Neuronal stem cell (in vitro differentiated cells): ENCODE measurements at places on chromosomes 7 and 10.

GRCh38 chr10:77027576-77027975, 610.0 kb downstream of the KCNMA1 start:
- DNase-seq, result no peak

DNA sequence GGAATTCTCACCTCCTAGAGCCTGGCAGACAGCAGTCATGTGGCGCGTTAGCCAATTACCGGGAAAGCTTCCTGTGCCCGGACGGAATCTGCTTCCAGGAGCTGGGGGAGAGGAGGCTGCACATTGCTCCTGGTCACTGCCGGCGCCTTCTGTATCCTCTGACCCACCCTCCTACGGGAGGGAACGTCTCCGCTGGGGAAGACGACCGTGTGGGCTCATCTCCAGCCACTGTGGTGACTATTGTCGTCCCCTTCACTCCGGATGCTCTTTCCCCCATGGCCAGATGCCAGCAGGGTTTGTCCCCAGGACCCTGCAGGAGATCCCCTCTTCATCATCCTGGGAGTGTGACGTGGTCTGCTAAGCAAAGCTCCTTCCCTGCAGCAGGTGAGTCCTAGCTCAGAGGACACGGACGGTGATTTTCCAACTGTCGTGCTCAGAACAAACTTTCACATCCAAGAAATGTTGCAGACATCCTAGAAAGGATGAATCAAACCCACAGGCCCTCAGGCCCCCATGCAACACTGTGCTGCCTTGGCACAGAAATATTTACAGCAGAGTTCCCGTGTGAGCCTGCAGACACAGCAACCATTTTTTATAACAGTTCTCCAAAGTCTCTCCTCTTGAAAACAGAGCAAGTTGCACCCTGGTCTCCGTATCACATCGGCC, 29.6 kb upstream of the FAM20C start:
- DNase-seq, result no peak

DNA sequence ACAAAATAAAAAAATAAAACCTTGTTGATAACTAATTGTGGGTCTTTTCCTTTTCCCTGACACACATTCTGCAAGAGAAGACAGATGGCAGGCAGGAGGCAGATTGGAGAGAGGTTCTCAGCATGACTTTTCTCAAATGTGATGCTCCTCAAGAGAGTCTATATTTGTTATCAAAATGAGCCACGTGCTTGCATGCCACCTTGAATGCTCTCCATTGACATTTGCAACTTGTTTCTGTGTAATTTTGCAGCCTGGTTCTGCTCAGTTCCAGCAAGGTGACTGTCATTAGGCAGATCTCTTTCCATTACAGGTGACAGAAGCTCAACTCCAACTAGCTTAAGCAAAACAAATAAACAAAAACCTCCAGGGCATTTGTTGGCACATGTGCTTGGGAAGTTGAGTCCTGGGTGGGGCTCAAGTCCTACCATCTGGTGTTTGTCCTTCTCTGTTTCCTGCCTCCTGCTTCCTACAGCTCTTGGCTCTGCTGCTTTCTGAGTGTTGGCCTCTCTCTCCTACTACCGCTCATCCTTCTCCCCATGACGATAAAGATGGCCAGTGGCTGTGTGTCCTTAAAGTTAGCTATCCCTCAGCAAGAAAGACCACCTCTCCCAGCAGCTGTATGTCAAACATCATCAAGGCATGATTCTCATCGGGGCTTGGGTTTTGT, 56.7 kb downstream of the GRK5 start:
- DNase-seq, result no peak

- DNase-seq, result no peak
Measured at GRCh38 chr10:110762849-110763211, 108.9 kb upstream of the PDCD4 start.

- no peak for DNase-seq
Measured at GRCh38 chr10:60828489-60828852, 50.2 kb downstream of the CDK1 start.

DNA sequence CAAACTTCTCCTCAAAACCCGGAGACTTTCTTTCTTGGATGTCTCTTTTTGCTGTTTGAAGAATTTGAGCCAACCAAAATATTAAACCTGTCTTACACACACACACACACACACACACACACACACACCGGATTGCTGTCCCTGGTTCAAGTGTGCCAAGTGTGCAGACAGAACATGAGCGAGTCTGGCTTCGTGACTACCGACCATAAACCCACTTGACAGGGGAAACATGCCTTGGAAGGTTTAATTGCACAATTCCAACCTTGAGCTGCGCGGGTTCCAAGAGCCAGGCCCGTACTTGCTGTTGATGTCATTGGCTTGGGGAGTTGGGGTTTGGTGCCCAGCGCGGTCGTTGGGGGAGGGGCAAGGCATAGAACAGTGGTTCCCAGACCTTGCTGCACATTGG, 1.7 kb downstream of the EGFR start:
- DNase-seq, result no peak

- DNase-seq, result peak; percentile 69
Measured at GRCh38 chr10:78964952-78965633, 103.7 kb upstream of the ZMIZ1 start.

DNA sequence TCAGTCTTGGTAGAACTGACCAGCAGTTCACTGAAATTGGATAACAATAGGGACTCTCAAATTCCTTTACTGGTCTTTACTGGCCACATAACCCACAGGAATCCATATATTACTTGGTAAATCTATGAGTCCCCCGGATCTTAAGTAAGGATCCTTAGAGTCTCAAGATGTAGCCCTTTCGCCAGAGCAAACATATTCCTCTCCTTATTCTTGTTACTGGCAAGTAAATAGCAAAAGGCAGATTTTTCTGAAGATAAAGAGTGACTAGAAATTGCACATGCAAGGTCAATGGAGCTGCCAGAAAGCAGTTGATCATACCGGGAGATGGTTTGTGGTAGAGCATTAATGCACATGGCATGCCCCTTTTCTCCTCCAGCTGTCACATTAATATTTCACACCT, 283.0 kb downstream of the HDAC9 start:
- no peak for DNase-seq

GRCh38 chr7:50962962-50963374, 180.3 kb upstream of the GRB10 start:
- no peak for DNase-seq

DNA sequence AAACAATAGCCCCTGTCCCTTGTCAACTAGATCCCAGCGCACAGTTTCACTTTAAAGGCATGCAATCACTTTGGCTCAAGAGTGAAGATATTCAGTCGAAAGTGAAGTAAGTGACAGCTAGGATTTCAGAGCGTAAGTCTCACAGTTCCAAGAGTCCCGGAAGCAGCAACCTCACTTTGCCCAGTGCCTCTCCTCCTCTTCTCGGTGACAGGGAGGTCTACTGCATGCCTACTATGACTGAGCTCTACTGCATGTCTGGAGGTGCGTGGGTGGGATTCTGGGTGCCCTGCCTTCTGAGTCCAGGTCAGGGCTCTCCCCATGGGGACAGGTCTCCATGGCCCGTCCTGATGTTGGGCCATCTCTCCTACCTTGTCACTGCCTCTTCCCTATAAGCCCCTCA, 17.0 kb downstream of the PRKCQ start:
- no peak for DNase-seq

DNA sequence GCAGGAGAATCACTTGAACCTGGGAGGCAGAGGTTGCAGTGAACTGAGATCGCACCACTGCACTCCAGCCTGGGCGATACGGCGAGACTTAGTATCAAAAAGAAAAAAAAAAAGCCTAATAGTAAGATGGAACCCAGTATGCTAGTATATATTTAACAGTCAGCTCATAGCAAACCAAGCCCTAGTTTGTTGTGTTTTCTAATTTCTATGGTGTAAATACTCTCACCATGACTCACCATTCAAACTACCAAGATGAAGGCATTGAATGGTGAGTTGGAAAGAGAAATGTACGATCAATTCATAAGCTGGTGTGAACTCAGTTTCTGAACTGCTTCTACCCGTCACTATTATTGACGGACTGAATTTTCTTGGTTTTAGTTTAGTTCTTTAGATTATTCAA, 173.7 kb upstream of the KAT6B start:
- no peak for DNase-seq

DNA sequence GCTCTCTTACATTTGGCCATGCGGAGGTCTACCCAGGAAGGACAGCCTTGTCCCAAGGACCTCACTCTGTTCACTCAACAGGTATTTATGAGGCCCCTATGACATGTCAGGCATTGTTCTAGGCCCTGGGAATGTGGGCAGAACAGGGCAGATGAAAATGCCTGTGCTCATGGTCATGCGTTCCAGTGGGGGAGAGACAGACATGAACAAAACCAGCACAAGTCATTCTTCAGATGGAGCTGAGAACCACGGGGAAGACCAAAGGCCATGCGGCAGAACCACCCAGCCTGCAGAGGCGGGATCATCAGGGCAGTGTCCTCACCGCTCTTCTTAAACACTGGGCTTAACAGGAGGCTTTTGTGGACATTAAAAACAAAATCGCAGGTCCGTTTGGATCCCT, 636.1 kb downstream of the SDK1 start:
- no peak for DNase-seq

DNA sequence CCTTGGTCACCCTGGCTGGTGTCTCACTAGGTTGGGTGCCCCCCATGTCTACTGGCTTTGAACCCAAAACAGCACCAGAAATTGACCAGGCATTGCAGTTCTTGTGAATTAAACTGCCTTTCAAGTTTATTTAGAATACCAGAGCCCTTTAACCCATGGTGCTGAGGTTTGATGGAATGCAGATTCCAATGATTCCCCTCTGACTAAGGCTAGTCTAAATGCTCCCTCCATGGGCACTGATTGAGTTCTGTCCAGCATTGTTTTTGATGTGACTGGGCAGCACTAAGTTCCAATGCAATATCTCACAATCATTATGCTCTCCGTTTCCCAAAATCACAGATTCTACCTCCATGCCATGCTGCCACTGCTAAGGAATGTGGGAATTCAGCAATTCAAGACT, 1047.4 kb upstream of the LRRN3 start:
- DNase-seq, result no peak

- no peak for DNase-seq
Measured at GRCh38 chr10:115861864-115862263, 411.1 kb downstream of the GFRA1 start.

DNA sequence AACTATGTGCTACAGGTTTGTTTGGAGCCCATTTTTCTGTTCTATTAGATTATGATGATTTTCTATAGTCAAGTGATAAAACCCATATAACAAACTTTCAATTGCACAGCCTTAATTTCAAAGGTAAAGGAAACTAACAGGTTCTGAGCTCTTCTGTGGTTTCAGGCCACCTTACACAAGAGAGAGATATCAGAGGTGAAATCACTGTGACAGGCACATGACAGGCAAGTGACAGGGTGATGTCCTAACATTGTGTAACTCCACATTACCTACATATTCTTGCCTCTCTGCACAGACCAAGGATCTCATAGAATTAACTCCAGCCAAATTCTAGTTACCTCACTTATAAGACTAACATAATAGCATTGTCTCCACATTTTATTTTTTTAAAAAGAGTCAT, 35.0 kb downstream of the ZNF22 start:
- no peak for DNase-seq

- DNase-seq, result no peak
Measured at GRCh38 chr10:46304062-46304461, 17.3 kb downstream of the ANTXRL start.

GRCh38 chr10:69710008-69710888, 80.2 kb downstream of the FAM241B start:
- DNase-seq, result no peak

- DNase-seq, result no peak
Measured at GRCh38 chr10:1440897-1441296, 296.4 kb downstream of the ADARB2 start.

DNA sequence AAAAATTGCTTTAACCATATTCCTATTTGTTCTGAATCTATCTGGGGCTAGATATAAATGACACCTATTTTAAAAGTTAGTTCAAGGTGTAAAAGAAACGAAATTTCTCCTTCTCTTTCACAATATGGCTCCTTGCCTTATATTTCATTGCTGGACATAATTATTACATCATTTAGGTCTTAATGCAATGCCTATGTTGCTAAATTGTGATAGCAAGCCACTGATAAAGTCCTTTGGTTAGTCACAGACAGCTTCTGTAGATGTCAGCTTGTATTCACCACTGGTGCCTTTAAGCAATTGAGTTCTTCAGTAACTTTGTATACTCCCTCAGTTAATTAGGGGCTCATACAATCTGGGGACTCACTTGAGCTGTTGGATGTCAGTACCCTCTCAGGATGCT, 1236.6 kb downstream of the GATA3 start:
- no peak for DNase-seq

DNA sequence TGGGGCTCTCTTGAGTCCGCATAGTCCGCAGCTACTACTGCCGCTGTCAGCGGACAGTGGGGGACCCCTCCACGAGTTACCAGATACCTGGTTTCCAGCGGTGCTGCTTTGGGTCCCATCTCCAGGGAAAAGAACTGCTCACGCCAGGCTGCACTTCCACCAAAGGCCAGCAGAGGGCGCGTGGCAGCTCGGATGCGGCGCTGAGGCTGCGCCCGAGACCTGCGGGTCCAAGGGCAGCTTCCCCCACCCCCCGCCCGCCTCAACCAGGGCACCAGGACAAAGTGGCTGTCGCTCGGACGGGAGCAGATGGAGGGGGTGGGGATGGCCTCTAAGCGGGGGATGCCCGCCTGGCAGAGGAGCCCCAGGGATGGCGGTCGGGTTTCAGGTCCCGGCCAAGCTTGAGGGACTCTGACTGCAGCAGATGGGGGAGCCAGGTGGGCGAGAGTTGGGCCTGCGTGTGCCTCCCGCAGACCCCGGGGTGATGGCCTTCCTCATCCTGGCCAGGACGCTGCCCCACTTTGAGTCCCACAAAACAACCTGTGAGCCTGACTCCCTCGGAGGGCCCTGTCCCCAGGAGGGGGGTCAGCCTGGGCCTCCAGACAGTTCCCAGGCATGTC, 23.8 kb upstream of the ZNF735 start:
- DNase-seq, result no peak

GRCh38 chr10:34351161-34351560, 463.9 kb downstream of the PARD3 start:
- no peak for DNase-seq

DNA sequence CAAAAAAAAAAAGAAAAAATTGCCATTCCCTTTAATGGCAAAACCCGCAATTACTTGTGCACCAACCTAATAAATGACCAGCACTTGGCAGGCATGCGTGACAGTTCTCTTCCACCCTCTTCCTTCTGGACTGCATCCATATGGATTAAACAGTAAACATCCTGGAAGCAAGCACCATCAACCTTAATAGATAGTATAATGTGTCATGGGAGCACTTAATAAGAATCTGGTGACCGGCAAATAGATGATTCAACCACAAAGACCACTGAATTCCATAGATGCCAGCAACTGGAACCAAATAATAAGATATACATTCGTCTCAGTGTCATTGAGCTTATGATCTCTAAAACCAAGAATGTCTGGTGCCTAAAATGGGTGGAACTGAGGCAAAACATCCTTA, 610.2 kb downstream of the CALN1 start:
- DNase-seq, result no peak

DNA sequence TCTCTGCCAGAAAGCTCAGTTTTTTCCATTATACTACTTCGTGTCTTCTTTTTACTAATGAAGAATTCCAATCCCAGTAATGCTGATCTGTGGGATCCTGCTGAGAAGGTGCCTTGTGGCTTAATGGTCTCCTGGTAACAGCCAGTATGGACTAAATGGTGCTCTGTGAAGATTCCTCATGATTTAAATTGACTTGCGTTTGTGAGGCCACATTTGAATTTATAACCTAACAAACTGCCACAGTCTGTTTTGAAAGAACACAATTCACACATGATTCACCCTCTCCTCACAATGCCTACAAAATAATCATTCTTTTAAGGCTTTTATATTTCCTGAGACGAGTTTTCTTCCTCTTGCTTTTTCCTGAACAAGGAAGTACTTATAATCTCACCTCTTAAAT, 140.0 kb downstream of the MBL2 start:
- DNase-seq, result no peak

GRCh38 chr10:98516352-98516751, 69.6 kb upstream of the HPS1 start:
- DNase-seq, result no peak
